ENCODE measurements at places on chromosomes 6 and 20.
A peak's percentile ranks its signal among the peaks of the same experiment; 100 is the strongest.

DNA sequence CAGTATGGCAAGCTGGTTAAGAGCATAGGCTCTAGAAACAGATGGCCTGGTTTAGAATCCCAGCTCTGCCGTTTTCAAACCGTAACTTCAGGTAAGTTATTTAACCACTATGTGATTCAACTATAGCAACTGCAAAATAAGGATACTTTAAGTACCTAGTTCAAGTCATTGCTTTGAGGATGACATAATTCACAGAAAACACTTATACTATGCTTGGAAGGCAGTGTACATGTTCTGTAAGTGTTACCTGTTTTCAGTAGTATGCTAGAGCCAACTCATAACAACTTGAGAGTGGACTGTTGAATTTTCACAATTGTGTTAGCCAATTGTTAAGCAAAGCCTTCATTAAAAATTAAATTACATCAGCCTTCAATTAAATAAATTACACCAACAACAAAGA is 134.8 kb upstream of the BEND6 start:
- no peak for DNase-seq

DNA sequence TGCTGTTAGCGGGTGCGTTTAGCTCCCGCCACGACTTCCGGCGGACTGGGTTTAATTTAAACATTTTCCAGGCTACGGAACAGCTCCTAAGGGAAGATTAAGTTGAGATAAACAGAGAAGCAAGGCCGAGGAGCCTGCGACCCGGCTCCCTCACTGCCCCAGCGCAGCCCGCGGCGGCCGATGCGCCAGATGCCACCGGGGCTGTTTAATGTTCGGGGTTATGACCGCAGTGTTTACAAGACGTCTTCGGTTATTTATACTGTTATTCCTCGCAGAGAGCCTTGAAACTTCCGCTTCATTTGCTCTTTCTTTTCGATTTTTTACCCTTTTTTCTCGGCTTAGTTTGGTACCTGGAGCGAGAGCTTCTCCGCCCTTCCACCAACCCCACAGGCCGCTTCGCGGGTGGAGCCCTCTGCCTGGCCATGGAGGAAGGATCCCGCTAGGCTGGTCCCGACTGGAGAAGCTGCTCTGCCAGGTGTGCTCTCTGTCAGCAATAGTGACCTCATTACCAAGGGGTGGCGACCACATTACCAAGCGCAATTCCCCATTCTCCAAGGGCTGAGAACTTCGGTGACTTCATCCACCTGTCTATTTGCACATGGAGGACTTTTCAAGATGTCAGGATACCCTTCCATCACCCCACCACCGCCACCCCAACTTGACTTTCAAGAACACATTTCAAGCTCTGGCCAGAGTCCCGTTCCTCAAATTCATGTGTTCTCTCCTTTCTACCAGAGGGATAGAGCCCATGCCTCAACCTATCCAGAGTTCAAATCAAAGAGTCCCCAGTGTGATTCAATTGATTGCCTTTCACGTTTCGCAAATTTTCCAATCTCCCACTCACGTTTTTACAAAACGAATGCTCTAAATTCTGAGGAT is 4.1 kb downstream of the TCF21 start:
- no peak for DNase-seq

DNA sequence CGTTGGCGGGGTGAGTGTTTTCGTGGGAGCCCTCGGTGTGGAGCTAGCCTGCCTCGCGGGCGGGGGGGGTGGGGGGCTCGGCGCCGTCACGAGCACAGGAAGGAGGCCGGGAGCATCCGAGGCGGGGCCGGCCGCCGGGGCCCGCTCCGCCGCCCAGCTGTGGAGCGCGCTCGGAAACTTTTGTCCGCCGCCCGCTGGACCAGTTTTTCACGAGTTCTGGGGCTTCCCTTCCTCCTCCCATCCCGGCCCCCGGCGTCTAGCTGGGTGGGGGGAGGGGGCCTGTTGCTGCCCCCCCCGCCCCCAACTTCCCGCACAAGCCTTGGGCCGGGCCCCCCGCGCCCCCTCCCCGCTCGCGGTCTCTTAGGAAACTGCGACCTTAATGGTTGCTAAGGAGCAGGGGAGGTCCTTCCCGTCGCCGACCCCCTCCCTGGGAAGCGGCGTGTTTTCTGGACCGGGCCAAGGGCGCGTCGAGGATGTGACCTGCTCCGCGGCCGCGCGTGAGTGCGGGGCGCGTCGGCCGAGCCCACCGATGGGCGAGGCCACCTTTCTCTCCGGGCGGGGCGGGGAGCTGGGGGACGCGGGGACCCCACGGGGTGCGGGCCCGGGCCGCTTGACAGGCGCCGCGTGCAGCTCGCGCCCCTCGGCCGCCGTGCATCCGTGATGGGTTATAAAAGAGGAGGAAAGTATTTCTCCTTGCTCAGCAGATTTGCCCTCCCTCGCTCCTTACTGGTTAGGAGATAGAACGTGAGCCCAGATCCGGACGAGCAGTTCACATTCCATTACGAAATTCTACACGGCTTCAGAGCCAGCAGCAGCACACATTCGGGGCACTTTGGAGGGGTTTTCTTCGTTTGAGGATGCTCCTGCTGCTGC is 1.4 kb downstream of the RREB1 start:
- DNase-seq: peak; percentile 30

GRCh38 chr6:145350928-145351327 is 384.4 kb downstream of the EPM2A start:
- no peak for DNase-seq

DNA sequence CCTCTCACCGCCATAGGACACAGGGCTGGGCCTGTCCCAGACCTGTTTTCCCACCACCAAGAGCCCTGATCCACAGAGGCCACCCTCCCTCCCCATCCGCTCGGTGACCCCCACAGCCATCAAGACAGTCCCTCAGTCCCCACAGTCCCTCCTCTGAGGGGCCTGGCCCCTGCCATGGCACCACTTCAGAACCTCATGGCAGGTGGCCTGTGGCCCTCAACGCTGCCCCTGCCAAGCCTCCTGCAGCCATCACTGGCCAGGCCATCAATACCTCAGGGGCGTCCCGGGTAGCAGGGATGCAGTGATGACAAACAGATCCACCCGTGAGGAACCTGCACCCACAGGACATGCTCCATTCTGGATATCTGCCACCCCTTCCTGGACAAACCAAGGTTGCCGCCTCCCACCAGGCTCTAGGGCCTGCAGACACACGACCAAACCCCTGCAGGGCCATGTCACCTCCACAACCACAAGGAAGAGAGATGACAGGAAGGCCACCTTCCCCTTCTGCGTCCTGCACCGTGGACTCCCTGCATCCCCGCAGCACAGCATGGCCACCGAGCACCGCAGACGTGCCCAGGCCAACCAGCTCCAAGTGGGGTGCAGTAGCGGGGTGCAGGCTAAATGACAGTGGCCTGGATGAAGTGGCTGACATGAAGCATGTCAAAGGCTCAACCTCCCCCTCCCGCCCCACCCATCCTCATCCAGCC is 14.0 kb downstream of the TAF4 start:
- no peak for DNase-seq

Data from HT-29 (cell line).